Eye (tissue), 1 donor: ENCODE measurements at places on chromosomes 3 and 15.

- DNase-seq = no peak
Observed at GRCh38 chr15:65393557-65393956, 15.8 kb upstream of the IGDCC3 start.

- DNase-seq = no peak
Observed at GRCh38 chr3:121989943-121990342, 32.1 kb downstream of the ILDR1 start.

- DNase-seq = no peak
Observed at GRCh38 chr15:90677807-90678790, 39.0 kb upstream of the BLM start.

GRCh38 chr3:56885879-56886278 is 84.1 kb upstream of the ARHGEF3 start:
- DNase-seq = no peak

GRCh38 chr3:153866901-153867300 is 254.3 kb upstream of the ARHGEF26 start:
- DNase-seq = no peak
